ENCODE measurements at places on chromosomes 16 and 17.

GRCh38 chr16:57592591-57593003 is 35.8 kb upstream of the ADGRG1 start:
- DNase-seq, result peak; percentile 41

DNA sequence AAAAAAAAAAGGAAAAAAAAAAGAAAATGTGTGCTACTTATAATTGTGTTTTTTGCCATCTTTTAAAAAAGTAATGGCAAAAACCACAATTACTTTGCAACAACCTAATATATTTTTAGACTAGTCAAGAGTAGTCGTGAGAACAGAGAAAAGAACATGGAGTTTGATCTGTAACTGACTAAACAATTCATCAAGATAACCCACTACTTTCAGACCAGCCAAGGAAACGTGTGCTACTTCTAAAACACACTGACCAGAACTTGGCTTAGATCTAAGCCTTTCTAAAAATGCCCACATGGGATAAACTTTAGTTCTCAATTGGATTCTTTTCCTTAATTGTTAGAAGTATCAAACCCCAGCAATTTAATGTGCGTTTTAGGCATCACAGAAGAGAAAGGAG is 616 bp downstream of the PECAM1 start:
- no peak for DNase-seq

DNA sequence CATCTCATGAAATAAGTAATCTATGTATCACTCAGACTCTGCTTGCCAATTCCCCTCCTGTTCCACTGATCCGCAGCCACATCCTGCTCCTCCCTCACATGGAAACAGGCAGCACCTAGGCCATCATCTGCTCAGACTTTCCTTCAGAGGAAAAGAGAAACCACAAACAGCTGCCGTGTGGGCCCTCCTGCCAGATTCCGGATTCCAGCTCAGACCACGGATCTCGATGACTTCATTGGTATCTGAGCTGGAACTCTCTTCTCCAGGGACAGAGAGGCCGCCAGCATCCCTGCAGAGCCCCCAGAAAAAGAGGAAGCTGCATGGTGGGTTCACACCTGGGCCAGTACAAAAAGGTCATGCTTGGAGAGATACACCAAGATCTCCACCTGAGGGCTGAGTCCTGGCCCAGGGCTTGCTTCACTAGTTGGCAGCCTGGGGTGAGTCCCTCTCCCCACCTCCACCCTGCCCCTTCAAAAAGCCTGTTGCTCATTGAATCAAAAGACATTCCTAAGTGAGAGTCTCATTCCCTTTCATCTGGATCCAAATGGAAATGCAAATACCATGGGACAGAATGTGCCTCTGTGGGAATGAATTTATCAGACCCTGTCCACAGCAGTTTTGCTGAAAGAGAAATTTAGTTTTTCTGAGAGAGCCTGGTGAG is 47.2 kb downstream of the HOXB1 start:
- DNase-seq, result no peak

DNA sequence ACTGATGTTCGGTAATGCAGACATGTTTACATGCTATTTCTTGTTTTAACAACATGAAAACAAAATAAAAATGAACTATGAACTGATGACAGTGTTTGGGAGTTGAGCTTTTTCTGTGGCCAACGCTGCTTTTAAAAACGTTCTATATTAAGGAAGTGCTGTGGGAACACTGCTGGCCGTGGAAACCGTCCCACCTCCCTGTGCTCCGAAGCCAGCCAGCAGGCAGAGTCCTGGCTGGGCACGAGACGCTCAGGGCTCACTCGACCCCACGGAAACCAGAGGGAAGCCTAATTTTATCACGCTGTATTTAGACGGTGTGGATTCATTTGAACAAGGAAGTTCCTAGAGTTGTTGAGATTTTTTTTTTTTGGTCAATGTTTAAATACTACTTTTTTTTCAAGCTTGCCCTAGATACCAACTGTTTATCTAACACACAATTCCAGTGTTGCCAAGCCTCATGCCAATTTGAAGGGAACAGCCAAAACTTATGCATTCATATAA is 25.8 kb downstream of the ADCY9 start:
- DNase-seq, result no peak

GRCh38 chr16:55469821-55470532 is 9.0 kb upstream of the MMP2 start:
- DNase-seq, result no peak

GRCh38 chr16:78684655-78685375 is 585.4 kb downstream of the WWOX start:
- DNase-seq, result no peak

DNA sequence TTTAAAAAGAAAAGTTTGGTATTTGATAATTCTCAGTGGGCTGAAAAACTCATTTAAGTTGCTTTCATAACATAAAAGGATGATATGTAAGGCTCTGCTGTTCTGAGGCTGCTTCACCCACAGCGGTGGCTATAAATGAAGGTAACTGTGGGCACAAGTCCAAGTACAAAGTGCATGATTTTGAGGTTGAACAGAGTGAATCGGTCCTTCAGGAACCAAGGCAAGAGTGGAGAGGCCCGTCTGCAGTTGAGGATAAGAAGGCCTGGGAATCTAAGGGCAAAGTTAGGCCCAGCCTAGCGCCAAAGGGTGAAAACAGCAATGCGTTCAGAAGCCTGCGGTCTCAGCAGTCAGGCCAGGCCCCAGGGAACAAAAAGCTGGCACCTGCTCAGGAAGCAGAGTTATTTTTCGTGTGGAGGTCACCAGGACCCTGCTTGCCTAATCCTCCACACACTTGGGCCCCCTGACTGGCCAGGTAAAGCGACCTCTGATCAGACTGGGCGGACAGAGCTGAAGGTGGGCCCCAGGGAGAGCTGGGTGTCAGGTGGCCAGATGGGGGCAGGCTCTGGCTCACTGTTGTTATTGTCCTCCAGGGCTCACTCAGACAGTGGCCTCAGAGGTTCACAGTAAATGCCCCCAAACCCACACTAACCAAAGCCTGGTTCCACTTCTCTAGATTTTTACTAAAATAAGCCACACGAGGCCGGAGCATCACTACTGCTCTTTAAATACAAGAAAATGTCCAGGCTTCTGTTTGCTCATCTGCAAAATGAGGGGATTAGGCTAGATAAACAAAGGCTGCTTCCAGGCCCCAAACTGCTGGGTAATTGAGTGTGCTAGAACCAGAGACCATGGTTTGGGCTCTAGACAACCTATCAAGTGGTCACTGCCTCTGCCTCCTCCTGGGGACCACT is 46.5 kb downstream of the TEX2 start:
- no peak for DNase-seq

DNA sequence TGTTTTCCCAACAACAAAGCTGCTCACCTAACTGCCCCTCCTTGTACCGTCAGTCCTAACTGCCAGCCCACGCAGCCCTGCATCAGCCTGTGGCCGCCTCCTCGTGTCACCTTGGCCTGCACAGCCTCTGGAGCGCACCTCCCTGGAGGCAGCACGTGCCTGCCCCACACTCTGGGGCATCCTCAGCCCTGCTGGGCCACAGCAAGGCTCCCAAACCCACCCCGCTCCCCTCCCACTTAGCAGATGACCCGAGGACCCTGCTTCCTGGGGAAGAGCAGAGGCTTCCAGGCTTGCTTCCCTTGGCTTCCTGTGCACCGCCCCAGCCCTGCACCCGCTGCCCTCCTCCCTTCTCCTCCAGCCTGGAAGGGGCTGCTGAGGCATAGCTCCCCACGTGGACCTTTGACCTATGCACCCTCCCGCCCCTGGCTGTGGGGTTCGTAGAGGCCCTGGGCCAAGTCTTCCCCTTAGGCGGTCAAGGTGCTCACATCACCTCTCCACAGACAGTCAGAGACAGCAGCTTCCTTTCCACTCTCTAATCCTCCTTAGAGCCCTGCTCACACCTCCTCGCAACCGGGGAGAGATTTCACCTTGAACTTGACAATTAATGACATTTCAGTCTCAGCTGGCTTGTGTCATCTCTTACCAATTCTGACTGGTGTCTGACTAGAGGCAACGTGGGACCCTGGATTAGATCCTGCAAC is 115.0 kb downstream of the MGAT5B start:
- DNase-seq, result no peak

GRCh38 chr17:38676706-38677504 is 2.1 kb upstream of the EPOP start:
- peak; percentile 63 for DNase-seq

DNA sequence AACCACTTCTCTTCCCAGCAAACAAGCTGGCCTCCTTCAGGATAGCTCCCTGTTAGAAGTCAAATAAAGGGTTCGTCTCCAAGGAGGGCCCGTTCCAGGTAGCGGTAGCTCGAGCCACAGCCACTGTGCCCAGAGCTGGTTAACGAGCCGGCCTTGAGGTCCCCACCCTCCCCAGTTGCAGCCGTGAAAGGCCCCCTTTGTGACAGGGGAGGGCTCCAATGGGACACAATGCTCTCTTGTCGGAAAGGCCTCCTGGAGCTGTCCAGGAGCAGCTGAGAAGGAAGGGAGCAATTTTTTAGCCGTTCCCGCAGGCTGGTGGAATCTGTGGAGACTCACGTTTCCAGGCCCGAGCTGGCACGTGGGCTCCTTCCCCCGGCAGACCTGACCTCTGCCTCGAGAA is 29.9 kb upstream of the FOXF1 start:
- DNase-seq, result no peak

GRCh38 chr17:67215991-67216421 is 29.0 kb downstream of the HELZ start:
- DNase-seq, result no peak

DNA sequence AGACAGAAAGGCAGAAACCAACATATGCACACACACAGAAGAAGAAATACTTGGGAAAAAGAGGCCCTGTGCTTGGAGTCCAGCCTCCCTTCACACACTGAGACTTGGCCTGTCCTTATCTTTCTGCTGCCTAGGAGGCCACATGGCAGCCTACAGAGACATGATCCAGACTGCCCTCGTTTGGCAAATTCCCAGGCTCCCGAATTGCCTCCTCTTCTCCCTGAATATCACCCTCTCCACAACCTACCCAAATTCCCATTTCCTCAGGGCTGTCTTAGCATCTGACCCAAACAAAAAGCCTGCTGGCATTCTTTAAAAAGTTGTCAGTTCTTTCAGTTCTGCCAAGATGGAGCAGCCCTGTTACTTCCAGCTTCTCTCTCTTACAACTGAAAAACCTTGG is 59.8 kb downstream of the DNAH17 start:
- DNase-seq, result no peak

DNA sequence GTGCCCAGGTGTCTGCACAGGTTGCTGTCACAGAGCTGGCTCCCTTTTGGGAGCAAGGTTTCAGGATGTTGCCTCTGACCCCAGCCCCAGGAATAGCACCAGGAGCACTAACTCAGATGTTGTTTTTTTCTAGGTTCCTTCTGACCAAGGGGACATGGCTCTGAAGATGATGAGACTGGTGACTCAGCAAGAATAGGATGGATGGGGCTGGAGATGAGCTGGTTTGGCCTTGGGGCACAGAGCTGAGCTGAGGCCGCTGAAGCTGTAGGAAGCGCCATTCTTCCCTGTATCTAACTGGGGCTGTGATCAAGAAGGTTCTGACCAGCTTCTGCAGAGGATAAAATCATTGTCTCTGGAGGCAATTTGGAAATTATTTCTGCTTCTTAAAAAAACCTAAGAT is 28.1 kb downstream of the SCPEP1 start:
- no peak for DNase-seq

GRCh38 chr16:25007284-25007984 is 7.7 kb downstream of the ARHGAP17 start:
- no peak for DNase-seq

DNA sequence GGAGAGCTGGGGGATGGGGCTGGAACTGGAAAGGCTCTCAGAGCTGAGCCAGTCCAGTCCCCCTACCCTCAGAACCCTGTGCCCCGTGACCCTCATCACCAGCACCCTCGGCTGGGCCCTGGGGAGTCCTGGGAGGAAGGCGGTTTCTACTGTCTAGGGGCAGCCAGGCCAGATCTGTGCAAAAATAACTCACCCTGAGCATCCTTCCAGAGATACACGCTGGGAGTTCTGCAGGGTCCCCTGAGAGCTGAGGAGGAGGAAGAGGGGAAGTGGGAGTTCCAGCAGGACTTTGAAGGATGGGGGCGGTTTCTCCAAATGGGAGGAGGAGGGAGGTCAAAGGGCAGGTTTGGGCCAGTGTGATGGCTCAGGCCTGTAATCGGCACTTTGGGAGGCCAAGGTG is 5.0 kb upstream of the SLC4A1 start:
- no peak for DNase-seq

DNA sequence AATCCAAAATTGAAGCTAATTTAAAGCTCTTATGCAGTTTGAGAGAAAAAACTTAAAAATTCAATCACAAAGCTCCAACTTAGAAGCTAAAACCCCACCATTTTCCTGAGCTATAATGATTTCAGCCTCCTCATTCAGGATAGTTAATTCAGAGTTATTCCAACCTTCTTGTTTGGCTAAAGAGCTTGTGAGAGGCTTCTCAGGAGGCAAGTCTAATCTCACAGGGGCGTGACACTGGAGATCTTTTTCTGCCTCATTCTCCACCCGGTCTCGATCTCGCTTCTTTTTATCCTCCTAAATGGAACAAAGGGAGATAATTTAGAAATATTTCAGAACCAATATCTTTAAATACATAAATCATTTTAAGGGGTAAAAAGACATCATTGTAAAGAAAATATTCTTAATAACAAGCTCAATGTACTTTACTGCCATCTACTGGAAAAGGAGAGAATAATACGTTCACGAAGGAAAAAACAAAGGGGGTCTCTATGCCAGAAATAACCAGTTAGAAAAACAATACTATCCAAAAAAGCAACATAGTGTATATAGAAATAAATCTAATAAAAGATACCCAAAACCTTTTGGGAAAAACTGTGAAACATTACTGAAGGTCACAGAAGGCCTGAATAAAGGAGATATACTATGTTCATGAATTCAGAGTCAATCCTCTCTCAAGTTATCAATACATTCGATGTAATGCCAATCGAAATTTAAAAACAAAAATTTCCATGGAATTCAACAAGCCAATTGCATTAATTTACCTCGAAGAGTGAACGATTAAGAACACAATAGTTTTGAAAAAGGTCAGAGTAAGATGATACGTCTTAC is 13.9 kb downstream of the BRD7 start:
- DNase-seq, result no peak

GRCh38 chr16:53958341-53958880 is 254.5 kb downstream of the FTO start:
- DNase-seq, result no peak

DNA sequence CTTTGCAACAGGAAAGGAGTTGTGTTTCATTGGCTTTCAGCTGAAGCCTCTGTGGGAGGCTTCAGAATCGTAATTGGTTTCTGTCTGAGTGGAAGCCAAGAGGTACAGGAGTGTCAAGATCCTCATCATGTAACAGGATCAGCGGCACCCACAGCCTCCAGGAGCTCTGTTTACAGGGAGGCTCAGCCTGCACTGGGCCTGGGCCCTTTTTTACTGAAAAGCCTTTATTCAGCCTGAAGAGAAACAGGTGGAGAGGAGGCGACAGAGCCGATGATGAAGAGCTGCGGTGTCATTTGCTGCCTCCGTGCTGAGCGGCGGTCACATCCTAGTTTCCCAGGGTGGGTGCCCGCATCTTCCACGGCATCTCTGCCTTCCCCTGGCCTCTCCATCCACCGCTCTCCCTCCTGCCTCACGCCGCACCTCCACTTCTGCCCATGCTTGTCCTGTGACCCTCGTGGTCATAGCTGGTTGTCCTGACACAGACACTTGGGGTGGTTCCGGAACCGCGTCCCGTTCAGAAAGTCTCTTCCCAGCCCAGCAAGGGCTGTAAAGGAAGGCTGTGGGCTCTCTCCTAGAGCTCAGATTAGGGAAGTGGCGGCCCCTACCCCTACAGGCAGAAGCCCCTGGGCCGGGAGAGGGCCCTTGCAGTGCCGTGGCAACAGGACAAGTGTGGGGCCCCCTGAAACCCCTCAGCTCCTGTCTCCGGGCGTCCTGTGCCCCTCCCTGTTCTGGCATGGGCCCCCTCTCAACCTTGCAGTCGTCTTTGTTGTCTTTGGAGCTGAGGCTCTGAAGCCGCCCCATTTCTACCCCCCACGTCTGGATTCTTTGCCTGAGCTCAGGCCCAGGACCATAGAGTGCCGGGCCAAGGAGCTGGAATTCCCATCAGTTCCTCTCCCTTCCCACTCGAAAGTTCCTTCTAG is 53.9 kb upstream of the CHMP6 start:
- DNase-seq, result no peak

Measured in activated CD4-positive, alpha-beta T cell treated with anti-CD3 and anti-CD28 coated beads for 1 hour (primary cell).